ENCODE measurements at places on chromosomes 12 and 14.

DNA sequence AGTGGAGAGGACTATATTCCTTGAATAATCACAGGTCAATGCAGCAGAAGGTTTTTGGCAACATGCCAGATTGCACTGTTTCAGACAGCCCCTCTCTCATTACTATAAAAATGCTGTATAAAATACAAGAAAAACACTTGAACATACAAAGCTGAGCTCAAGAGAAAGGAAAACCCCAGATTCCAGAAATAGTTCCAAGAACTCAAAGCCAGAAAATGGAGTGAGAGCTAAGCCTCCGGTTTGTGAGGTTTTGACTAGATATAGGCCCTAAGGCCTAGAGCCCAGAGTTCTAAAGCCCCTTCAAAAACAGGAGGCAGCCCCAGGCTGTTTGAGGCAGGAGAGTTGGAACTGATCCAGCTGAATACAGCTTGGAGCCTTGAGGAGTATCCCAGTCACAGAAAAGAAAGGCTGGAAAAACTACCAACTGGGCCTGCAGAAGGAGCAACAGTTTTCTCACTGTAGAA, 29.4 kb upstream of the ACTN1 start:
- DNase-seq: peak; percentile 25

DNA sequence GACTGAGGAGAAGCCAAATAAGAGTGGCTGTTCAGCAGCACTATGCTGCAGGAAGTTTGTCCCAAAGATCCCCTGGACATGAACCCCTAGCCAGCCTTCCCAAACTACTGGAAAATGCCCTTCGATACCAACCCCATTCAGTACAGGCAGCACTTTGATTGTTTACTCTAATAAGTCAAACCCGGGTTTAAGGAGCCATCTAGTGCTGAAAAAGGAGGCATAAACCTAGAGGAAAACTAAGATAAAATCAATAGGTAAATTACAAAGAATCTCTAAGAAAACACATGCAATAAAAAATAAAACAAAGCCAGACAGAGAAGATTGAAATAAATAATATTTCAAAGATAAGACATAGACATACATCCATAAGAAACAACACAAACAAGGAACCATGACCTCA, 771.6 kb downstream of the RPS29 start:
- no peak for DNase-seq

DNA sequence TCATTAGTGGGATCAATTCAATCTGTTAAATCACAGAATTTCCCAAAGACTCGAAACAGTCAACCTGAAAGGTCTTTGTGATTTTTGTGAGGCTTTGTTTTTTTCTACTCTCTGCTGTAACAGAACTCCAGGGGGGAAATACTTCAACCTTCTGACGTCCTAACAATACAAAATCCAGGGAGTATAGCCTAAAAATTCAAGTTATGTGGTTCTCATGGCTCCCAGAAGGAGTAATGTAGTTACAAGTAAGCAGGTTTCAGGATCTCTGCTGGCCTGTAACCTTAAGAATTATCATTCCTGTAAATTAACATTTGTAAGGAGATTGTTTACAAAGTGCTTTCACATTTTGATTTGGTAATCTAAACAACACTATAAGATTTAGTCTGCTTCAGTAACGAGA, 39.9 kb downstream of the VEZT start:
- no peak for DNase-seq

DNA sequence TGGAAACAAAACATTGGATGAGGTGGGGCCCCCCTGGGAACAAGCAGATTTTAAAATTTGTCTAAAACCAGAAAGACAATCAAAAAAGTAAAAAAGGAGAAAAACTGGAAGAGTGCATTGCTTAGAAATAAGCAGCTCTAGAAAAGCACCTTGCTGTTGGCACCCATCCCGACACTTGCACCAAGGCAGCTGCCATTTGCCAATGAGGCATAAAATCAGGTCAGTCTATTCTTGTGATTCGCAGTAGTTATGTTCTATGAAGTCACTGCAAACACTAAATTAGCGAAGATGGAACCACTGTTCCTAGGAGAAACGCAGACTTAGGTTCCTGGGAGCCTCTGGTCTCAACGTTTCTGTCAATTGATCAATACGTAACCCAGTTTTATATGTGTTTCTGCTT, 16.2 kb downstream of the VPS33A start:
- no peak for DNase-seq

- DNase-seq: no peak
These were observed 165.0 kb upstream of the HIF1A start for GRCh38 chr14:61530296-61530695.

- DNase-seq: no peak
These were observed 15.7 kb upstream of the DLK1 start for GRCh38 chr14:100710826-100711462.

- no peak for DNase-seq
These were observed 211.8 kb upstream of the HMGA2 start for GRCh38 chr12:65612440-65612839.

DNA sequence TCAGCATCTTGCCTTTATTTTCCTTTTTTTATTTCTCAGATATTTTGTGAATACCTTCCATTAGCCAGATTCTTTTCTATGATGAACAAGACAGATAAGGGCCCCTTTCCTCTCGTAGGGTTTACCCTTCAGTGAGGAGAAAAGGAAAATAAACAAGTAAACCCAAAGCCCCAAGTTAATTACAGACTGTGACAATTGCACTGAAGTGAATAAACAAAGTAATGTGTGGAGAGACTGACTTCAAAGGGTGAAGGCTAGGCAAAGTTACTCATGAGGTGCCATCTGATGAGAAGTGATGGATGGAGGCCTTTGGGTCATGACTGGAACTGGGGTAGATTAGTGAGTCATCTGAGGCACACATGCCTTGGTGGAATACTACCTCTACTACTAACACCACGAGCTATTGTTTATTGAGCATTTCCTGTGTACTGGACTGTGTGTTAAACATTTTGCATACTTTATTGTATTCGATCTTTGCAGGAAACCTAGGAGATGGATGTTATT, 143.4 kb upstream of the PRICKLE1 start:
- no peak for DNase-seq

DNA sequence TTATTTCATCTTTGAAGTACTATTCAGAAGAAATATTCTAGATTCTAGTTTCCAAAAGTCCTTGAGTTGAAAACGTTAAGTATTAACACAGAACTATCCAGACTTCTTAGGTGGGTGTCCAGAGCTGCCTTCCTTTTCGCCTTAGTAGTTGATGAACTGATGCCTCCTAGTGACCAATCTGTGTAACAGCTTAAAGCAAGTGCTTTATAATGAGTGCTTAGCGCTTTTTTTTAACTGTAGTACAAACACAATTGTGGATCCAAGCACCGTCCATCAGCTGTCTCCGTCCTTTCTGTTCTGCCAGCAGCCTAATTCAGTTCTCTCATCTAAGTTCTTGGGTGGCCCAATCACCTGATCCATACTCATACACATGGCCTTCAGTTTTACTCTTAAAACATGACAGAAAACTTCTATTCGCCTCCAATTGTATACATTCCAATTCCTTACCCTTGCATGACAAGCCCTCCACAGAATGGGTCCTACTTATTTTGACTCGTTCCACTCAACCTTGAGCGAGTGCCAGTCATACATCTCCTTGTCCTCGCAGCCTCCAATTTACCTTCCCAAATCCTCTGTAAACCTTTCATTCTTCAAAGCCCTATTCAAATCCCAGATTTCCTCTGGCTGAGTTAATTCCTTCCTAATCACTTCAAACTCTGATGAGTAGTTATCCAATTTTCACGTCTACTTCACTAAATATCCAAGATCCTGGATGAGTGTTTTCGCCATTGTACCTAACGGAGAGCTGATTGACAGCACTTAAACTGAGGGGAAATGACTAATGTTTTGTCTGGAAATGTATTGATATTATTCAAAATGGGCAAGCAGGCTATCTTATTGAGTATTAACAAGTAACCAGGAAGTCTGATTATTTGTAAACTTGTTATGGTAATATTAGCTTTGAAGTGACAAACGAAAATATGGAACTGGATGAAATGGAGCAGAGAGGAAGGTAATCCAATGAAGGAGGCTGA, 5.8 kb upstream of the PHLDA1 start:
- peak; percentile 52 for DNase-seq

GRCh38 chr14:82091097-82091496, 557.4 kb upstream of the SEL1L start:
- no peak for DNase-seq

GRCh38 chr12:32027684-32028365, 68.6 kb downstream of the RESF1 start:
- DNase-seq: no peak

DNA sequence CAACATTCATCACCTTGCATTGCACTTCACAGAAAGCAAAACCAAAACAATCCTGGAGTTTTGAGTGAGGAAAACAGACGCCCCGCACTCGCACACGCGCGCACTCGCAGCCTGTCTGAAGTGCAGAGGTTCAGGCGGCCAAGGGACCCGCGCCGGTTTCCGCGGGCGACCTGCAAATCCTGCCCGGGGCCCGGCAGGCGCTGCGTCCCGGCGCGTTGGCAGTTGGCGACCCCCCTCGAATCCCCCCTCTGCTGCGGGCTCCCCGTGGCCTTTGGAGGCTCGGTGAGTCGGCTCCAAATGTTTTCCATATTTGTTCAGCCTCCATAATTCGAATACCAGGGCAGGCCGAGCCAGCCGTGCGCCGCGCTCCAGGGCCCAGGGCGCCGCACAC, at the start of gene SSPN:
TSS of gene SSPN (plus strand) at position 324 of the 391 bp plus-strand sequence. CDS start 100 bp downstream, outside the sequence.
- DNase-seq: peak; percentile 33

- no peak for DNase-seq
These were observed 221.3 kb upstream of the RTL1 start for GRCh38 chr14:101124815-101125214.
